ENCODE measurements at places on chromosomes 2 and 18.

DNA sequence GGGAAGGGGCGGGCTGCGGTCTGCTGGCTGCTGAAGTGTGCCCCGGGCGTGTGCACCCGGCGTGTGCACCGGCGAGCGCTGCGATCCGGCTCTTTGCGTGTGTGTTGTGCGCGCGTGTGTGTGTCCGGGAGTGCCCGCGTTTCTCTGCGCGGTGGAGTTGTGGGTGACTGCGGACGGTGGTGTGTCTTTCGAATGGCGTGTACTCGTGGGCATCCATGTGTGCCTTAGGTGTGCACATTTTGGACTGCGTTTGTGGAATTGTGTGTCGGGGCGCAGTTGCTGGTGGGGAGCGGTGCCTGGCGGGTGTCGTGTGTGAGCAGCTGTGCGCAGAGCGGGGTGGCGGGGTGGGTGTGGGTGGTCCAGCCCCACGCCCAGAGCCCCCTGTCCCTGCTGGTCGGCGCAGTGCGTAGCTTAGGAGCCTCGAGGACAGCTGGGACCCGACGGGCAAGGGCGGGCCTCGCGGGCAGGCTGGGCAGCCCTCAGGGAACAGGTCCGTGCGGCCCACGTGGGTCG is 533 bp downstream of the HPCAL1 start:
- peak; percentile 14 for DNase-seq

GRCh38 chr2:101740555-101740964 is 43.1 kb downstream of the MAP4K4 start:
- no peak for DNase-seq

GRCh38 chr18:48191494-48191893 is 217.7 kb downstream of the ZBTB7C start:
- no peak for DNase-seq

DNA sequence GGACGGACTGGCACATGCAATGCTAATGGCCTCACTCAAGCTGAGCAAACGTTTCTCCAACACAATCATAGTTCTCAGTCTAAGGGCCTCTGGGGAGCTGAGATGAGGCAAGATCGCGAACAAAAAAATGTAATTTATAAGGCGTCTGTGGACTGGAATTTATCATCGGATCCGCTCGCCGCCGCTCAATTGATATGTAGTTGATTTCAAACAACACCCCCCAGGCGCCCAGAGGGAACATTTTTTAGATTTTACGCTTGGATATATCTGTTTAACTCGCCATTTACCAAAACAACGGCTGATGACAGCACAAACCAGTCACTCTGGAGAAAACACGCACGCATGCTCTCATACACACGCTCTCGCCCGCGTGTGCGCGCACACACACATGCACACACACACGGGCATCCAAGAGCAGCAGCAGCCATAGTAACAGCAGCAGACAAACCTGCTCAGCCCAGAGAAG is 335.8 kb downstream of the SMAD2 start:
- no peak for DNase-seq

DNA sequence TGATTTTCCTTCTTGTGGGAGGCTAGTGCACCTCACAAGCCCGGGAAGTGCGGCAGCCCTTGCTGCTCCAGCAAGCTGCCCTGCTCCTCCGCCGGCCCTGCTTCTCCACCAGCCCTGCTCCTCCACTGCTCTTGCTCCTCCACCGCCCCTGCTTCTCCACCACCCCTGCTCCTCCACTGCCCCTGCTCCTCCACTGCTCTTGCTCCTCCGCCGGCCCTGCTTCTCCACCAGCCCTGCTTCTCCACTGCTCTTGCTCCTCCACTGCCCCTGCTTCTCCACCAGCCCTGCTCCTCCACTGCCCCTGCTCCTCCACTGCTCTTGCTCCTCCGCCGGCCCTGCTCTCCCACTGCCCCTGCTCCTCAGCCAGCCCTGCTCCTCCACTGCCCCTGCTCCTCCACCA is 95.6 kb downstream of the NDUFA10 start:
- no peak for DNase-seq

DNA sequence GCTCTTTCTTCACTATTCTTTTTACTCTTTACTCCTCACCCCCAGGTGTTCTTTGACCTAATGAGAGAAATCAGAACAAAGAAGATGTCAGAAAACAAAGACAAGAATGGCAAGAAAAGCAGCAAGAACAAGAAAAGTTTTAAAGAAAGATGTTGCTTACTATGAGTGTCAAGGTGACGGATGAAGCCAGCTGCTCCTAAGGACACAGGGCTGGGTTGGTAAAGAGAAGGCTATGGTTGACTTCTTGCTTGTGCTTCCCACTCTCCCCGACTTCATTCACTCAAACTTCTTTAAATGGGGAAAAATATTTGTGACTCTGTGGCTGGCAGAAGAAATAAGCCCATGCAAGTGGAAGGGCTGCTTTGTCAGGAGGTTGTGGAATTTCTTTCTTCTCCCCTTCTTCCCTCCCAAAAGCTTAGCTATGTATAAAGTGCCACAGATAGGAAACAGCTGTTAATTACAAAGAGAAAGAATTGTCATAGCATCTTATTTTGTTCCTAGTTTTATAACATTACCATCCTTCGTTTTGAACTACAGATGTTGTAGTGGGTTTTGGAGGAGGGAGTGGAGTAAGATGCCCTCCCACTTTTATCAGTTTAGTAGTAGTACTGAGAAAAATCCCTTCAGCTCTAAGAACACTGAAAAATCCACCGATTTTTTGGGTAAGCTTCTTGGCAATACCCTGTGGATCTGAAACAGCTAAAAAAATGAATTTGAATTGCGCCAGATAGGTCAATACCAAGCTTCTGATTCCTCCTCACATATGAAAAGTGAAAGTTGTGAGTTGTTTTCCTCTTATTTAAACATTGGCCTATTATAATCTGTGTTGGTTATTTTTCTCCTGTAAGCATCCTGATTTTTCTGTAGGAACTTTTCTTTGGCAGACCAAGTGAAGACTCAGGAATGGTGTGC is 40.7 kb downstream of the RALB start:
- no peak for DNase-seq

- DNase-seq = no peak
These were observed 34.9 kb upstream of the APCDD1 start for GRCh38 chr18:10419420-10420103.

DNA sequence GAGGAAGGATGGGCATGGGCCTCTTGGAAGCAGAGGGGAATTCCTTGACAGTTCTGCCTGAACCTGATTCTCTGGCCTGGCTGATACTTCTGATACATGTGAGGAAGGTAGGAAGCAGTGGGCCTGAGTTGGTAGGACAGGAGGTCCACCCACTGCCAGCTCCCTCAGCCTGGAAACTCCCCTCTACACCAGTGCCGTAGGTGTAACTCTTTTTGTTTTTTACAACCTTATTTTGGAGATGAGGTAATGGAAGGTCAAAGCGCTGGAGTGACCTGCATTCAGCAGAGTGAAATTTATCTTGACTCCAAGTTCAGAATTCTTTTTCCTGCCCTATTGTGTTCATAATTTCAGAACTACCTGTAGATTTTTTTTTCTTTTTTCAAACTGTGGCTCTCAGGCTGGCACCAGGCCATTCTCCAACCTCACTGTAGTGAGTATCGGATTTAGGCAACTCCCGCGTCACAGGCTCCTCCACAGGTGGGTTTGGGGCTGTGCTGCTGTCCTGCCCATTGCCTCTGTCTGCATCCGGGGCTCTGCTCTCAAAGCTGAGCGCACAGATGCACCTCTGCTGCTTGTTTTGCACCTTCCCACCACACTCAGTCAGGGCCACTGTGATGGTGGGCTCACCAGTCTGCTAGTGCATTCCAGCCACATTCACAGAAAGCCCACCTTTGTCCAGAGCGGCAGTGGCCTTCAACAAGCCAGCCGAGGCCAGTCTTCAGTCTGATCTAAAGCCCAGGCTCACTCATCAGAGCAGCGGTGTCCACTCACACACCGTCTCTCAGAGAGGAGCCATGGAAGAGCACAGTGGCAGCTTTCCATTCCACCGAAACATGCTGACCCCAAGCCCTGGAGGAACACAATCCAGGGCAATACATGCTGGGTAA is 87.2 kb downstream of the UXS1 start:
- DNase-seq = no peak

DNA sequence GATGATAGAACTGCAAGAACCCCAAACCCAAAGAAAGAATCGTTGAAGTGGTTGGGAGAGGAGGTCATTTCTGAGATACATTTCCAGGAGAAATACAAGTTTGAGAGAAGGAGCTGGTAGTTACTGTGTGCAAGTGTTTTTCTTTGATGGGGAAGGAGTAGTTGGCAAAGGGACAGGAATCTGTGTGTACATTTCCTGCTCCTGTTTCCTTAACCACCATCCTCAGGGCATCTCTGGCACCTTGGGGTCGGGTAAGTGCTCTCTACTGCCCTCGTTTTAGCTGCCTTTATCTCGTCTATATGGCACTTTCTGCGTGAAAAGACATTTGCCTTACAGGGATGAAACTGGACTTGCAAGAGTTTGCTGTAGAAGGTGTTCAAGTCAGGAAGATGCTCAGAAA is 27.3 kb downstream of the CDC42EP3 start:
- no peak for DNase-seq

GRCh38 chr2:11023326-11024258 is 111.9 kb downstream of the KCNF1 start:
- no peak for DNase-seq

- DNase-seq = no peak
These were observed 165.3 kb upstream of the TFPI start for GRCh38 chr2:187719510-187719909.

- no peak for DNase-seq
These were observed 55.1 kb upstream of the SIX3 start for GRCh38 chr2:44886414-44886813.

Measured in CD4-positive, alpha-beta T cell treated with Interleukin-15 for 4 hours (primary cell).